ENCODE measurements at places on chromosomes 7 and 10.

- no peak for DNase-seq
Observed at GRCh38 chr7:126501617-126502016, 751.1 kb downstream of the GRM8 start.

- no peak for DNase-seq
Observed at GRCh38 chr10:130746311-130746710, 565.2 kb downstream of the TCERG1L start.

GRCh38 chr10:93991114-93991513 is 2.6 kb upstream of the PLCE1 start:
- no peak for DNase-seq

DNA sequence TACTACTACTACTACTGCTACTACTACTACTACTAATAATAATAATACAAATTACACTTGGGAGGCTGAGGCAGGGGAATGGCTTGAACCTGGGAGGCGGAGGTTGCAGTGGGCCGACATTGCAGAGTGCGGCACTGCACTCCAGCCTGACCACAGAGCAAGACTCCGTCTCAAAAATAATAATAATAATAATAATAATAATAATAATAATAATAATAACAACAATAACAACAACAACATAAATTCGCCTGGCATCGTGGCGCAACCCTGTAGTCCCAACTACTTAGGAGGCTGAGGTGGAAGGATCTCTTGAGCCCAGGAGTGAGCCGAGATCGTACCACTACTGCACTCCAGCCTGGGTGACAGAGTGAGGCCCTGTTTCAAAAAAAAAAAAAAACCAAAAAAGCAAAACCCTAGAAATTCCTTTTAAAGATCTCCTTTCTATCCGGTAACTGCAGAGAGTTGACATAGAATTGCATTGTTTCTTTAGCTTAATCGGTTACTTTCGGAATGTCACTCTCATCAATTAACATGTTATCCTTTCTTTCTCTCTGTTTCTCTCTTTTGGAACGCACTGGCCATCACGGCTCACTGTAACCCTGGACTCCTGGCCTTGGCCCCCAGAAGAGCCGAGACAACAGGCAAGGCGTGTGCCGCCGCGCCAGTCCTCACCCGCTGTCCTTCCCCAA is 972 bp downstream of the PHYH start:
- DNase-seq: no peak

- no peak for DNase-seq
Observed at GRCh38 chr7:17289074-17289645, 9.3 kb upstream of the AHR start.

GRCh38 chr7:101941481-101942383 is 124.3 kb downstream of the CUX1 start:
- DNase-seq: no peak

GRCh38 chr7:118764221-118764620 is 539.7 kb downstream of the ANKRD7 start:
- no peak for DNase-seq

- no peak for DNase-seq
Observed at GRCh38 chr10:106436123-106436715, 728.3 kb downstream of the SORCS1 start.

DNA sequence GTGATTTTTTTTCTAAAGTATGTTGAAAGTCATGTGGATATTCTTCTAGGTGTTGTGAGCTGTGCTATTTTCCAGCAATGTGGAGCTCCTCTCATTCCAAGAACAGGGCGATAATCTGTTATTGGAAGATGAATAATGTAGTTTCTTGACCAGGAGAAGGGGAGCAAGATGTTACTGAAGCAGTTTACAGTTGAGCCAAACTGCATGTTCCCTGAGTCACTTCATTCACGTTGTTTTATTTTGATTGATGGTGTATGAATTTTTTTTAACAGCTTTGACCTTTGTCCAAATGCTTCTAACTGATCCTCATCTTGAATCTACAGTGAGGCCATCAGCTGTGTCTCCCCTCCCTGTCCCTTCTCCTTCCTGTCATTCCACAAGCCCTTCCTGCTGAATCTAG is 277.1 kb upstream of the KLF6 start:
- DNase-seq: no peak

GRCh38 chr10:128324058-128324827 is 198.0 kb upstream of the MKI67 start:
- DNase-seq: no peak

- DNase-seq: peak; percentile 44
Observed at GRCh38 chr7:26199301-26200037, 1.1 kb downstream of the HNRNPA2B1 start.

GRCh38 chr7:129689995-129690581 is 78.6 kb downstream of the NRF1 start:
- no peak for DNase-seq

DNA sequence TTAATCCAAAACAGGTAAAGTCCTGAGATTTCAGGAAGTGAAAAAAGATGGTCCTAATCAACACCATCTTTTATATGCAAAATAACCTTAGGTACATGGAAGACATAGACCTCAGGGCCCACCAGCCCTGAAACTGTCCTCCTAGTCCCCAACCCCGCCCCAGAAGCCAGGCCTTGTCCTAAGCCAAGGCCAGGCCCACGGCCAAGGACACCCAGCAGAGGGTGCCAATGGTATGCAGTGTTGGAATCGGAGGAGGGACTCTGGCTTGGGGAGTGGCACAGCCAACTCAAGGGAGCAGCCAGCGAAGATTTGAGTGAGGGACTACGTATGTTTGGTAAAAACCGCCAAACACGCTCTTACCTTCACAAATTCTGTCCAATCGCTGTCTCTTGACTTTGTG is 96.7 kb downstream of the ZRANB1 start:
- DNase-seq: no peak

DNA sequence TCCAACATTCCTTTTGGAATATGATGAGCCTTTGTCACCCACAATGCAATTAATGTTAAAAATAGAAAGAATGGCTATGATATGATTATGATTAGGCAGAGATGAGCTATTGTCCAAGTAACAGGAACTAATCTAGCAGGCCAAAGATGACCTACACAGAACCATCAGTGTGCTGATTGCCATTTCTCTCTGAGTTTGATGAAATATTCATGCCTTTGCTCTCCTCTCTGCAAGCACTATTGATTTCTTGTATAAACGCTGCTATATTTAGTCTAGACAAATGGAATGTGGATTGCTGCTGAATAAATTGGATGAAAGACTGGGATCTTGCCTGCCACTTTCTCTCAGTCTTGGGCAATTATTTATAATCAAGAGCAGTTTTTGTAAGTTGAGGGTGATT is 85.4 kb downstream of the HDAC9 start:
- DNase-seq: no peak

GRCh38 chr10:132861116-132861691 is 75.3 kb upstream of the NKX6-2 start:
- DNase-seq: no peak

- DNase-seq: no peak
Observed at GRCh38 chr7:50367100-50367499, 62.6 kb downstream of the IKZF1 start.

- no peak for DNase-seq
Observed at GRCh38 chr10:55668326-55668922, 692.6 kb downstream of the ZWINT start.

- DNase-seq: no peak
Observed at GRCh38 chr10:37095792-37096573, 29.4 kb upstream of the ANKRD30A start.

DNA sequence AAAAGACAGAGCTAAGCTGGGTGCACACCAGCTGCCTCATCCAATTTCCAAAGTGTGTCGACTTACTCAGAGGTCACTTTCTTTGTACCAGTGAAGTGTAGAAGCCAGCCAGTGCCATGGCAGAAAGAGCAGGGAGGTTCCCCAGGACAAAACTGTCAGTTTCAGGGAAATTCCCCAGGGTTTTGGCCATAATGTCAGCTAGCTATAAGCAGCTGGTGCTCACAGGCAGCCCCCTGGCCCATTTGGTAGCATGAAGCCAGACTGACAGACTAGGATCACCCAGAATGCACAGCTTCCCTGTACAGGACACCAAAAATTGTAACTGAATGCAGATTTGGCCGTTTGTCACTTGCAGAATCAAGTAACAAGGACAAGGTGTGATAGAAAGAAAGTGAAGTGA is 28.6 kb downstream of the MRPL32 start:
- no peak for DNase-seq

- DNase-seq: no peak
Observed at GRCh38 chr10:76396134-76396533, 964.7 kb downstream of the LRMDA start.

GRCh38 chr7:129136887-129137642 is 7.4 kb upstream of the TSPAN33 start:
- DNase-seq: no peak

DNA sequence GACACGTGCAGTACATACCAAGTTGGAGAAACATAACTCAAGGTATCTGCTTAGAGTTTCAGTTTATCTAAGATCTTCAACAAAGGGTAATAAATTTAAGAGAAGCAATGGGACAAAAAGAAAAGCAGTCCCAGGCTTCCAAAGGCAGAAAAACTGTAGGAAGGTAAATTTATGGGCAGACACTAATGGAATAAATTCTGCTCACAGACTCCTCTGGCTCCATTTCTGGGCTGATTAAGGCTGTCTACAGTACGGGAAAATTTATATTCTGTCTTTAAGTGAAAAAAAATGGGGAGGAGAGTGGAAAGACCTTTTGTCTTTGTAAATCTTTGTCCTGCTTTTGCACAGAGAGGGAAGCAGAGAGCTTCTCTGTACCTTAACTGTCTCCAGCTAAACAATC is 587.5 kb upstream of the IGFBP3 start:
- no peak for DNase-seq

DNA sequence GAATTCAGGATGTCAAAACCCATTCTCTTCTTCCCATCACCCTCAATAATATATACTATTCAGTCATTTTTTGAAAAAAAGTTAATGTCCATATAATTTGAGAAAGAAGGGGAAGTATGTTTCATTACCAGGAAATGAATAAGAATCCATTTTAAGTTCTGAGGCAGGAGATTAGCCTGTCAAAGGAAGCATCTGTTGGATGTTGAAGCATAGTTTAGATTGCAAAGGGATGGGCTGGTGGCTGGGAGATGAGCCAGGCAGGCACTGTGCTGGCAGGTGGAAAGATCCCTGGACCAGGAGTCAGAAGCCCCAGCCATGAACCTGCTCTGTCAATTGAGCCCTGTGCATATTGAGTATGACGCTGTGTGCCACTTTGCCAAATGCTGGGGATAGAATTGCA is 48.4 kb upstream of the CRTAC1 start:
- no peak for DNase-seq

DNA sequence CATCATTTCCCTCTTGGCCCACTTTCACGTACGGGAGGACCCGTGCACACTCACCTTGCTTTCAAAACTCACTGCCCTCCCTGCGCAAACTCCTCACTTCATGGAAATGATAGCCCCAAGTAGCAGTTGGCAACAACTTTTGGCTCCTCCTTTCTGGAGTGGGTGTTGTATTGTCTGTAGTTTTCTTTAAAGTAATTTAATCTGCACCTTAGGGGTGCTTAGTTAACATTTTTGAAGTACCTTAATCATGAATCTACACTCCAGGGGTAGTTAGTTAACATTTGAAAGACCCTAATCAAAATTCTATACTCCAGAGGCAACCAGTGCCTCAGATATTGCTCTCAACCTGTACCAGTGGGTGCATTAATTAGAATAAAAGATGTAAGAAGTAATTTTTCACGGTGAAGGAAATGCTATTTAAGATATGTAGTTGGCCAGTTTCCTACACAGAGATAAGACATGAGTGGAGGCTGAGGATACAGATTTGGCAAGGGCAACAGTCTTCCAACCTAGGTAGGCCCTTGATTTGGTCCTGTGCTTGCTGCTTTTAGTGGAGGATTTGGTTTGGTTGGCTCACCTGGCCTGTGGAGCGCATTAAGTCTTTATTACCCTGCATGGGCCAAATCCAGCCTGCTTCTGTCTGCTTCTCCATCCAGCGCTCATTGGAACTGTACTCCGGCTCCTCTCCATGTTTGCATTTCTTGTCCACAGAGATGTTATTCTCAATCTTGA is 93.0 kb downstream of the EXOC4 start:
- no peak for DNase-seq

DNA sequence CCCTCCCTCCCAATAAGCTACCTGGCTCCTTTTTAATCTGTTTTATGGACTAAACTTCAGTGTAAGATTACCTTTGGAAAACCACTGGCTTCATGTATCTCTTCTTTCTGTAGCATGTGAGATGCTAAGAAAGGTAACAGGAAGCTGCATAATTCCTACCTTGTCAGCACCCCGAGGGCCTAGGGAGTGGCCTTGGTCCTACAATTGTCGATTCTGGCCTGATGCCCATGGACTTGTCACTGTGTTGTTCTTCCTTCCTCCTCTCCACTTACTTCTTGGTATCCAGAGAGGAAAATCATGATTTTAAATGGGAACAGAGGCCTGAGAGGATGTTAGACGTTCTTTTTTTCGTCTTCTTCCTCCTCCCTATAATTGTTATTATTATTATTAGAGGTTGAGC is 42.9 kb upstream of the PDZD8 start:
- DNase-seq: no peak

DNA sequence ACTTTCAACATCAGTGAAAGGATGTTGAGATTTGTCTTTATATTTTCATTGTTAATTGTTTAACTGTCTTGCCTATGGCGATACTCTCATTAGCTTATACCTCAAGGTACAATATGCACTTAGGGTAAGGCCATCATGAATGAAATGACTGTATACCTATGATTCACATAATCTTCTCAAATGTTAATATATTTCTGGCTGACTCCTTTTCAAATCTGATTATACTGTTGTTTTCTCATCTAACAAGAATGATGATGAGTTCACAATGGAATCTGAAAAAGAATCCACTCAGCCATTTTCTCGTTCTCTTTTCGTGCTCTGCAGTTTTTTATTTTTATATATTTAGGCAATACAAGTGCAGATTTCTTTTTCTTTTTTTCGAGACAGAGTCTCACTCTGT is 159.1 kb downstream of the ARHGAP12 start:
- no peak for DNase-seq

- DNase-seq: no peak
Observed at GRCh38 chr7:70614237-70615045, 517.5 kb upstream of the GALNT17 start.

- DNase-seq: no peak
Observed at GRCh38 chr10:132878091-132878729, 64.2 kb downstream of the CFAP46 start.

- no peak for DNase-seq
Observed at GRCh38 chr10:82394122-82394521, 519.1 kb downstream of the NRG3 start.

- no peak for DNase-seq
Observed at GRCh38 chr7:130818056-130818455, 84.0 kb upstream of the KLF14 start.

GRCh38 chr7:28407651-28408050 is 4.7 kb upstream of the CREB5 start:
- DNase-seq: no peak

DNA sequence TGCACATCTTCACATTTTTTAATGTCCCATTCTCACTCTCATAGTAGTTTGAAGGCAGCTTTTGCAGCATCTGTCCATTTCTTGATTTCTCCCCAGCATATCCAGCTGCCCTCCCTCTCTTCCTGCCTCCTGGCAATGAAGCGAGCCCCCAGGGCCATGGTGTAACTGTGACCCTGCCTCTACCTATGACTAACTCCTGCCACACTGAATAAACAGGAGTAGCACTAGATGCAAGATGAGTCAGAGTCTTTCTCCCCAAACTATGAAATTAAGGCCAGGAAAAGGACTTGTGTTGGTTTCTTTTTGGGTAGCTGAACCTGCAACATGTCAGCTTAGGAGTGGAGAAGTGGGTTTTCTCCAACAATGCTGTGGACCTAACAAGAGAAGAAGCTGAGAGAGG is 329.0 kb downstream of the RNLS start:
- DNase-seq: no peak
